Activated CD4-positive, alpha-beta T cell treated with anti-CD3 and anti-CD28 coated beads for 36 hours (primary cell): ENCODE measurements at places on chromosomes 6 and 20.

DNA sequence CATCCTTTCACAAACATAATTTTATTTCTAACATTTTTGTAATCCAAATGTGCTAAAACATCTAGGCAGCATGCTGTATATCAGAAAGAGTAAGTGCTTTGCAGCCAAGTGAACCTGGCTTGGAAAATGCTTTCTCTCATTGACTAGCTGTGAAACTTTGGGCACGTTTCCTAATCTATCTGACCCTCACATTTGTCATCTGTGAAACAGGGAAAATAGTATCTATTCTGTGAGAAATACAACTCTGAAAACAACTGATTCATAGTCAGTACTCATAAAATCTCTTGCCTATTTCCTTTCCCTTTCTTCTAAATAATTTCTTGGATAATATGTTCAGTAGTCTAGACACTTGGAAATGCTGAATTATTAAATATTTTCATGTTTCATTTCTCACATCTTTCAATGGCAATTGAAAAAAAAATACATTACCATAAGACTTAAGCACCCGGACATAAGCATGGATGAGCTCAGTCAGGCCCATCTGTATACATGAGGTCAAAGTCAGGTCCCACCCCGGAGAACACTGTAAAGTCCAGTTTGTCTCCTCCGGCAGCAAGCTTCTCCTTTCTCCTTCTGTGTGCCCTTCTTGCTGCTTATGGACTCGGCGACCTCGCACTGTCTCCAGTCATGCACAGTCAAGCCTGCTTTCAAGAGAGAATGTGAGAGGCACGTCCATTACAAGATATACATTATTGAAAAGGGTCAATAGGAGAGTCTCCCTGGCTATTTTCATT is 455.0 kb upstream of the SOX4 start:
- DNase-seq, result no peak

DNA sequence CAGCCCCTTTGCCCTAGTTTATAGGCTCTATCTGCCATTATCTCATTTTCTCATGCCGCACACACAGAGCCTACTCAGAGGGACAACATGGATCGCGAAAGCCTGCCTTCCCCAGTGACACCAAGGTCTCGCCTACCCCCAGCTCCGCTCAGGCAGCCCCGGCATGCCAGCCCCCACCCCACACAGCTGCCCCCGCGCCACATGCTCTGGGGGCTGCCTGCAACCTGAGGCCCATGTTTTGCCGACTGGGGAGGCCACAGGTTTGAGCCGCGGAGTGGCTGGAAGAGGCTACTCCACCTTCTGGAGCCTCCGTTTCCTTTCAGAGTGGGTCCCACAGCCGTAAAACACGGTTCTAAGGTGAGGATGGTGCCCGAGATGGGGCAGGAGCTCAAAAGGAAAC is 102.1 kb downstream of the ASXL1 start:
- DNase-seq, result no peak

- DNase-seq, result no peak
These were observed 16.9 kb upstream of the IL17F start for GRCh38 chr6:52261229-52261628.

- no peak for DNase-seq
These were observed 936 bp upstream of the TMX4 start for GRCh38 chr20:8020314-8021079.

DNA sequence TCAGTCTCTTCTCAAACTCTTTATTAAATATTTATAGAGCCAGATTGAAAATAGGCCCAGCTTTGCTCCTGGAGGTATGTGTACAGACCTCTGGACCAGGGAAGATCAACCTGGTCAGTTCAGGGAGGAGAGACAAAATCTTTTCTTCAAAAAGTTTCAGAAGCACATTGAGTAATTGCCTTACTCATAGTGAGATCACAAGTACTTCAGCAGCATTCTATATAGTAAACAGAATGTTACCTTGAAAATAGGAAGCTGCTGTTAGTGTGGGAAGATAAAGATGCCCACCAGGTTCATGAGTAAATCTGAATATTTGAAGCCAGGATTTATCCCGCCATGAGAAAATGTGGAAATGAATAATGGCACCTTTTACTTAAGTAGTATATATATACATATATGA is 665.9 kb upstream of the CITED2 start:
- no peak for DNase-seq

GRCh38 chr20:37228656-37229055 is 33.0 kb downstream of the GHRH start:
- DNase-seq, result no peak
